ENCODE measurements at places on chromosomes 2 and 18.

- H3K36me3 ChIP-seq: no peaks in the 10 kb centered on the region
- H3K4me1 ChIP-seq: no peaks in the 10 kb centered on the region
- H3K27me3 ChIP-seq: no peaks in the 10 kb centered on the region
- H3K27ac ChIP-seq: no peak overlapping the region
Measured at GRCh38 chr2:56624181-56624580, 440.4 kb downstream of the CCDC85A start.

DNA sequence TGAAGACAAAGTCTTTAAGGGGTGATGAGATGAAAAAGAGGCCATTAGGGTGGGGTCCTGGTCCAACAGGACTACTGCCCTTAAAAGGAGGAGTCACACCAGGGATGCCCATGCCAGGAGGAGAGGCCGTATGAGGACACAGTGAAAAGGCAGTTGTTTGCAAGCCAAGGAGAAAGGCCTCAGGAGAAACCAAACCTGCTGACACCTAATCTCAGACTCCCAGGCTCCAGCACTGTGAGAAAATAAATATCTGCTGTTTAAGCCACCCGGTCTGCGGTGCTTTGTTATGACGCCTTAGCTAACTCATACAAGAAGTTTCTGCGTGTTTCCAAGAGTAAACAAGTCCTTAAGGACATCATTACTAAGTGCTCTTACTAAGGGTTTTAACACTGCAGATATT, 93.6 kb downstream of the DNER start:
- H3K36me3 ChIP-seq: no peaks in the 10 kb centered on the region
- H3K4me1 ChIP-seq: no peaks in the 10 kb centered on the region
- DNase-seq: no peak
- H3K27me3 ChIP-seq: peaks cover 3% of the 10 kb centered on the region
- H3K27ac ChIP-seq: no peak overlapping the region
- H3K4me3 ChIP-seq: no peak overlapping the region

DNA sequence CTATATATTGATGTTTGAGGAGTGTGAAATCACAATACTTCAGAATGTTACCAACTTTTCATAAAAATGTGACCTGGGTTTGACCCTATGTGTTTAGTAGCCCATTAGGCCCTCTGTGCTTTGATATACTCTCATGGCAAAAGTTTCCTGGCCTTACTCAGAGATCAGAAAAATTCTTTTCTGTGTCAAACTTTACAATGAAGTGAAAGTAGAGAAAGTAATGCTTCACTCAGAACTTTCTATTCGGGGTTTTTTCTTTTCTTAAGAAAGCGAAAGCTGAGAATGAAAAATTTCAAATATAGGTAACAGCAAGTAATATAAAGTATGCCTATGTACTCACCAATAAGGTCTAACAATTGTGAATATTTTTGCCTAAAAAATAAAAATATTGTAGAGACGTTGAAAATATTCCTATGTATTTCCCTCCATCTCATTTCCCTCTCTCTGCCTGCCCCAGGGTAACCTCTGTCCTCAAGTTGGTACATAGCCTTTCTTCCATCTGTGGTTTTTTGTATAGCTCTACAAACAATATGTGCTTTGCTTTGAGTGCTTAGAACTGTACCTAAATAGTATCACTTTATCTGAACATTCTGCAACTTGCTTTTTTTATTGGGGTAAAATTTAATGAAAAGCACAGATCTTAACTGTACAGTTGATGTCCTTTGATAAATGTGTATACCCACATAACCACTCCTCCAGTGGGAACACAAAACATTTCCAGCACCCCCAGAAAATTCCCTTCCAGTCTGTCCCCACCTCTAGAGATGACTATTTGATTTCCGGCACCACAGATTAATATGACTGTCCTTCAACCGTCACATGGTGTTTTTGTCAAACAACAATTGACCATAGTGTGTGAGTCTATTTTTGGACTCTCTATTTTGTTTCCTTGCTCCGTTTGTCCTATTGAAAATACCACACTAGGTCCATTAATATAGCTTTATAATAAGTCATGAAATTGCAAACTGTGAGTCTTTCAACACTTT, 10.3 kb upstream of the ACKR3 start:
- H3K27ac ChIP-seq: no peak overlapping the region
- peaks cover 36% of the 10 kb centered on the region for H3K36me3 ChIP-seq
- no peaks in the 10 kb centered on the region for H3K27me3 ChIP-seq
- no peak overlapping the region for H3K4me3 ChIP-seq

DNA sequence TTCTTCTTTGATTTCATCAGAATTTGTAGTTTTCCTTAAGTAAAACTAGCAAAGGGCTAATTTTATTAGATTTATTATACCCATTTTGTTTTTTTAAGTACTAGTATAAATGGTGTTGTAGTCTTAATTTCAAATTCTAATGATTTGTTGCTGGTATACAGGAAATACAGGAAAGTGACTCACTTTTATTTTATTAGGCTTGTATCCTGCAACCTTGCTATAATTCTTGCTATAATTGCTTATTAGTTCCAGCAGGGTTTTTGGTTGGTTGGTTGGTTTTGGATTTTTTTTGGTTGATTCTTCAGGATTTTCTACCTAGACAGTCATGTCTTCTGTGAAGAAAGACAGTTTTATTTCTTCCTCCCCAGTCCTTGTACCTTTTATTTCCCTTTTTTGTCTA, 110.6 kb upstream of the IL1R2 start:
- no peak for DNase-seq
- H3K36me3 ChIP-seq: peaks cover 24% of the 10 kb centered on the region
- H3K27ac ChIP-seq: no peak overlapping the region
- peaks cover 2% of the 10 kb centered on the region for H3K4me1 ChIP-seq
- H3K27me3 ChIP-seq: no peaks in the 10 kb centered on the region
- H3K4me3 ChIP-seq: no peak overlapping the region

DNA sequence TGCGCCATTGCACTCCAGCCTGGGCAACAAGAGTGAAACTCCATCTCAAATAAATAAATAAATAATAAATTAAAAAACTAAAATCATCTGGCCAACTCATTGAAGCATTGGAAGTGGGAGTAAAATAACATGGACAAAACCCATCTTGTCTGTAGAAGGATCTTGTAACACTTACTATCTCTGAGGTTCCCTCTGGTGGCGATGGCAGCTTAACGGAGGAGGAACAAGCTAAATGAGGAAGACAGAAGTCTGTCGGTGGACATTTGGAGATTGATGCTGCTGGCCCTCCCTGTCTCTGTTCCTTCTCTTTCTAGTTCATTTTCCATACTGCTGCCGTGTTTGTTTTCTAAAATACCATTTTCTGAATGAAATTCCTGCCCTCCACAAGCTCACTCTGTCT, 43.4 kb downstream of the ZCCHC2 start:
- no peak overlapping the region for H3K27ac ChIP-seq
- H3K36me3 ChIP-seq: peaks cover 88% of the 10 kb centered on the region
- peaks cover 8% of the 10 kb centered on the region for H3K4me1 ChIP-seq

GRCh38 chr2:239534581-239535412, 134.0 kb upstream of the HDAC4 start:
- DNase-seq: no peak
- no peaks in the 10 kb centered on the region for H3K36me3 ChIP-seq
- no peak overlapping the region for H3K4me3 ChIP-seq
- H3K27ac ChIP-seq: no peak overlapping the region
- no peaks in the 10 kb centered on the region for H3K27me3 ChIP-seq

DNA sequence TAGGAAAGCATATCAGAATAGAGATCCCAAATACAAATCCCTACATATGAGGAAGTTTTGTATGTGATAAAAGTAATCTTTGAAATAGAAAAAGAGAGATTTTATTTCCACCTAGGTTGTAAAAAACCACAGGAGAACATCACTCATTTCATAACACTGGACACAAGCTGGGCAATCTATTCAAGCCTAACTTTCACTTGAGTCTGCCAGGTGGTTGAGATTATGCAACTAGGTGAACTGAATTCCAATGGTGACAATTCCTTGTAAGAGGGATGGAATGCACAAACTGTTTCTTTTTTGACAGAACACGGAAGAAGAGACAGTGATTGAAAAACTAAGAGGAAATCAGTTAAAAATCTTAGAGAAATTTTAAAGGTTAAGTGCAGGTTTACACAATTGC, 619.6 kb upstream of the TMEFF2 start:
- no peaks in the 10 kb centered on the region for H3K4me1 ChIP-seq
- no peaks in the 10 kb centered on the region for H3K27me3 ChIP-seq
- no peak overlapping the region for H3K4me3 ChIP-seq
- DNase-seq: no peak
- H3K36me3 ChIP-seq: no peaks in the 10 kb centered on the region

GRCh38 chr2:17912266-17912691, 33.8 kb downstream of the KCNS3 start:
- H3K36me3 ChIP-seq: no peaks in the 10 kb centered on the region
- H3K27ac ChIP-seq: no peak overlapping the region
- no peaks in the 10 kb centered on the region for H3K27me3 ChIP-seq
- H3K4me3 ChIP-seq: no peak overlapping the region

DNA sequence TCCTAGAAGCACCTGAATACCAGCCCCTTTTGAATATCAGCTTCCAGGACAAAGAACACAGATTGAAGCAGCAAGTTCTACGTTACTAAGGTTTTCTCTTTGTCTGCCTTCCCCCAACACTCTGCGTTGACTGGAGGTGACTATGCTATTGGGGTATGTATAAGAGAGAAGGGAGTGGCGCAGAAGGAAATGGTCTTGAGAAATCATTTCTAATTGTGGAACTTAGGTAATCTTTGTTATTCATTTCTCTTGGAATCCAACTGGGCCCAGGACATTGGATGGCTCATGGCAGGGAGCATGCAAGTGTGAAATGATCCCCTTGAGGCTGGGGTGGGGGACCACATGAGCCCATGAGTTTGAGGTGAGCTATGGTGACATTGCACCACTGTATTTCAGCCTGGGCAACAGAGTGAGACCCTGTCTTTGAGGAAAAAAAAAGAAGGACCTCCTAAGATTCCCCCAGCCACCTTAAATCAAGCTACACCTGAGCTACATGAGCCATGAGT, 29.7 kb downstream of the XDH start:
- no peak for DNase-seq
- H3K4me3 ChIP-seq: no peak overlapping the region
- H3K36me3 ChIP-seq: peaks cover 2% of the 10 kb centered on the region
- no peak overlapping the region for H3K27ac ChIP-seq

DNA sequence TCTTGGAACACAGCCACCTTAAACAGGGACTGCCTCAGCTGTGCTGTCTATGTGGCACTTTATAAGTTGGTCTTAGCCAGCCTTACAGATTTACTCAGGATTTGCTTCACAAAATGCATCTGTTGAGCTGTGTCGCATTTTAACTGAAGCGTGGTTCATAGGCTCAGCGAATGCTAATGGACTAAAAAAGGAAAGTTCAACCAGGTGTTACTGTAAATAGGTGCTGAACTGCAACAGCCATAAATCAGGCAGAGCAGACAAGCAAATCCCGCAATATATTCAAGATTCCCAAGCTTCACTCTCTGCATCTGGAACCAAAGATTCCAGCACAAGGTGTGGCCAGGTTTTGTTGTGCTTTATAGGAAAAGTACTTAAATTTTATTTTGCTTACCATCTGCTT, 130.0 kb downstream of the EPHA4 start:
- no peaks in the 10 kb centered on the region for H3K4me1 ChIP-seq
- no peak overlapping the region for H3K27ac ChIP-seq
- H3K27me3 ChIP-seq: no peaks in the 10 kb centered on the region
- no peaks in the 10 kb centered on the region for H3K36me3 ChIP-seq
- DNase-seq: no peak

DNA sequence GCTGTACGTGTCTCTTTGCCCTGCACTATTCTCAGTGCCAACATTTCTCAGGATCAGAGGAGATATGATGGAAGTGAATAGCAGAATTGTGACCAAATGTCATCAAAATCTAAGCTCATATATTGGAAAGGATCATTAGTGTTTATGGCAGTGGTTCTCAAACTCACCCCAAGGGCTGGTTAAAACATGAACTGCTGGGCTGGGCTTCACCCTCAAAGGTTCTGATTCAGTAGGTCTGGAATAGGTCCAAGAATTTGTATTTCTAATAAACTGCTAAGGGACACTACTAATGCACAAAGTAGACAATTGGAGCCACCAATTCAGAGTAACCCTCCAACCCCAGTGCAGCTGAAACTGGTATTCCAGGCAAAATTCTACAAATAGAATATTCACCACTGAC, 317.9 kb upstream of the UBE2E3 start:
- H3K4me3 ChIP-seq: no peak overlapping the region
- H3K4me1 ChIP-seq: peaks cover 9% of the 10 kb centered on the region
- peaks cover 32% of the 10 kb centered on the region for H3K27me3 ChIP-seq
- no peak for DNase-seq
- no peak overlapping the region for H3K27ac ChIP-seq

DNA sequence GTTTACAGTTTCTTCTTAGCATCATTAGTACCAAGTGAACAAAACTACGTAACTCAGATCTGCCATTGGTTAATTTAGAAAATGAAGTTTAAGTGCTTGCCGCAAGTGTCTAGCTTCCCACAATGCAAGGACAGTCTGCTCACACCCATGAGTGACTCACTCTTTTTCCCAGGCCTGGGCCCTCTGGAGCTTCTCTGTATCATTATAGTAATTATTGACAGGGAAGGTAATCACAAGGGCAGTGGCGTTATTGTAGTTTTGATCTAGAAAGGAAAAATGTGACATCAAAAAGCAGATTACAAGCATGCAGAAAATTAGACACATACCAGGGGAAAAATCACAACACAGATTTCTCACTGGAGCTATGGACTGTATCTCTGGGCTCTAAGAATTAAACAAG, 38.5 kb downstream of the NPC1 start:
- no peaks in the 10 kb centered on the region for H3K27me3 ChIP-seq
- H3K4me1 ChIP-seq: peaks cover 2% of the 10 kb centered on the region
- H3K27ac ChIP-seq: no peak overlapping the region
- DNase-seq: no peak
- no peak overlapping the region for H3K4me3 ChIP-seq

DNA sequence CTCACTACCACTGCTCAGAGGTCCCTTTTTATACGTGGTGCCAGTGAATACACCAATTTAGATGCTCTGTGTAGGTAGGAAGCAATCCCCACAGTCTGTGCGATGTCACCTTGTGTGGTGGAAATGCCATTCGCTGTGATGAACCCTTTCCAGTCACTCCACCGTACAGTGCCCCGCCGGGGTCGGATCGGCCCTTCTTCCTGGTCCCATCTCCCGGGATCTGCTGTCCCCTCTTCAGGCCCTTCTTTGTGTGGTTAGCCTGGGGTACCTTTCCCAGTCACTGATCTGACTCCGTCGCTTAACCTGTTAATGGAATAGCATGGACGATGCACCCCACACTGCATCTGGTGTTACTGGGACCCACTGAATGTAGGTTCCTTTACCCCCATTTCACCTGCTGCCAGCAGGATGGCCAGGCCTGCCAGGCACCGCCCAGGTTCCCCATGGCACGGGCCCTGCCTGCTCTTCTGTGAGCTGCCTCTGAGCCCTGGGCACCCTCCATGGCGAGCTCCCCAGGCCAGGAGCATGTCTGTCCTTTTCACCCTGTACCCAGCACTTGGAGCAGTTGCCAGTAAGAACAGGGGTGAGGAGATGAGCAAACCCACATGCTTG, 18.0 kb downstream of the TWIST2 start:
- no peak overlapping the region for H3K4me3 ChIP-seq
- H3K27ac ChIP-seq: no peak overlapping the region
- peaks cover 3% of the 10 kb centered on the region for H3K27me3 ChIP-seq
- DNase-seq: no peak
- peaks cover 1% of the 10 kb centered on the region for H3K36me3 ChIP-seq

- peak overlapping the region; percentile 82 for H3K4me3 ChIP-seq
- no peaks in the 10 kb centered on the region for H3K27me3 ChIP-seq
- H3K27ac ChIP-seq: peak overlapping the region; percentile 12
- H3K4me1 ChIP-seq: peaks cover 45% of the 10 kb centered on the region
- no peak for DNase-seq
Measured at GRCh38 chr2:127884436-127884835, 1.3 kb downstream of the AMMECR1L start.
